ENCODE measurements at places on chromosomes 11 and 22. TPM values are rescaled to one million over a fixed set of nuclear protein-coding genes. Genes with fewer than 3 reads are reported as not detected.

DNA sequence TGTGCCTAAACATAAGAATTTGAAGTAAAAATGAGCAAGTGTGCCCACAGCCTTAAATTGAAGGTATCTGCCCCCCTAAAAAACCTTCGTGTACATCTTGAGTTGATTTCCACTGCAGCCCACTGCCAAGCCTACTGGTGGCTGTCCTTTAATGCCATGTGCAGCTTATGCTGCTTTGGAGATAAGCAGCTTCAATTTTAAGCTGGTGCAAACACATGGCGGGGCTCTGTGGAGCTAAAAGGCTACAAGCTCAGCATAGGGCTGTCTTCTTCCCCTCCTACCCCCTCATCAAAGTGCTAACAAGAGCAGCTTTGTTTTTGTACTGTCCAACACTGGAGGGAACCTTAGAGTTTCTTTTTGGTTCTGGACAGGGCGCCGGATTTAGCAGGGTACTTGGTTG lies 128.5 kb upstream of the LMO1 start:
- no peak overlapping the region for H3K27ac ChIP-seq
- DNase-seq = no peak
- no peak overlapping the region for H3K4me3 ChIP-seq
- H3K4me1 ChIP-seq = no peaks in the 10 kb centered on the region
- H3K36me3 ChIP-seq = no peaks in the 10 kb centered on the region

CCDC87 gene
- 0.14 TPM for total RNA-seq

NFAM1 gene
- 1.7 TPM for total RNA-seq

ART5 gene
- 0.09 TPM for total RNA-seq

DNA sequence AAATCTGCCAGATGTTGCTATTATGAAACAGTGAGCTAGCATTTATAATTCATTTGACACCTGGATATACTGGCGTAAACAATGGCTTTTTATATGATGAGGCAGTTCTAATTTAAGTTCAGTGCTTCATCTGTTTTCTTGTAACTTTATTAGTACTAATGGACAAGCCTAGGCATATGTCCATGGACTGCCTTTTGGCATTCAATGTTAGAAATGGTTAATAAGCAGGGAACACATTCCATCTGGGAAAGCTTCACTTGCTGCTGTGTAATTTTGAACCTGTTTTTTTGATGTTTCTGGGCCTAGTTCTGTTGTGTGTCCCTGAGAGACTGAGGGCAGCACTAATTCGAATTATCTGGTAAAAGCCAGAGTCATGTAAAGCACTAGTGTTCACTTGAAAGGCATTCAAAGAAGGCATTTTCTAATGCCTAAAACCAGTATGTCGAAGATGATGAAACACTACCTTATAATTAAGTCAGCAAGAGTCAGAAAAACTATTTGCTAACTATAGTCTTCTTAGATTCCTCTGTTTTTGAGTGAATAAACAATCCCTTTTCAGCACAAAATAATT lies 138.5 kb downstream of the SWAP70 start:
- peaks cover 2% of the 10 kb centered on the region for H3K36me3 ChIP-seq
- no peak overlapping the region for H3K27ac ChIP-seq
- no peak overlapping the region for H3K4me3 ChIP-seq
- no peak for DNase-seq
- no peaks in the 10 kb centered on the region for H3K4me1 ChIP-seq

ASRGL1 gene
- 12.3 TPM for total RNA-seq

DNA sequence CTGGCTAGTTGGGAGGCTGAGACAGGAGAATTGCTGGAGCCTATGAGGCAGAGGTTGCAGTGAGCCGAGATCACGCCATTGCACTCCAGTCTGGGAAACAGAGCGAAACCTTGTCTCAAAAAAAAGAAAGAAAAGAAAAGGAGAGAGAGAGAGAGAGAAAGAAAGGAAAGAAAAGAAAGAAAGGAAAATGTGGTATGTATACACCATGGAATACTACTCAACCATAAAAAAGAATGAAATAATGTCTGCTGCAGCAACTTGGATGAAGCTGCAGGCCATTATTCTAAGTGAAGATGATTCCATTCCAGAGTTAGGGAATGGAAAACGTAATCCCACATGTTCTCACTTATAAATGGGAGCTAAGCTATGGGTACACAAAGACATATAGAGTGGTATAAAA lies 30.8 kb downstream of the TTC28 start:
- H3K4me3 ChIP-seq = no peak overlapping the region
- H3K27ac ChIP-seq = no peak overlapping the region
- H3K4me1 ChIP-seq = no peaks in the 10 kb centered on the region
- H3K36me3 ChIP-seq = no peaks in the 10 kb centered on the region
- peaks cover 30% of the 10 kb centered on the region for H3K27me3 ChIP-seq

DNA sequence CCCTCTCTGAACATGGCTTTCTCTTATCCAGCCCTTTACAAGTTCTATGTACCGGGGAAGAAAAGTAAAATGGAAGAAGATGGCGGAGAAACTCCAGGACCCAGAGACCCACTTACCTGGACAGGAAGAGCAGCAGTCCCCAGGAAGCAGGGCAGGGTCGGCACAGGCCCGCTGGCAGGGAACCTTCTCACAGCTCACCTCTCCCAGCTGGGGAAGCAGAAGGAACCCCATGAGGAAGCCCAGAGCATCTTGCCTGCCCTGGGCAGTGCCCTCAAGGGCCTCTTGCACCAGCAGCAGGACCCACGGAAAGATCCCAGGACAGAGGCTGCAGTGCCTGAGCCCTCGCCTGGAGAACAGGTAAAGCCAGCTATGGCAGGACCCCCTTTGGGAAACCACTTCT lies 23.4 kb downstream of the PGA5 start:
- H3K4me1 ChIP-seq = no peaks in the 10 kb centered on the region
- no peaks in the 10 kb centered on the region for H3K27me3 ChIP-seq
- no peak overlapping the region for H3K27ac ChIP-seq
- H3K36me3 ChIP-seq = peaks cover 5% of the 10 kb centered on the region
